Central memory CD8-positive, alpha-beta T cell (primary cell): ENCODE measurements at places on chromosomes 11 and 22.

- DNase-seq = no peak
Measured at GRCh38 chr11:2689651-2690575, 9.9 kb downstream of the KCNQ1OT1 start.

DNA sequence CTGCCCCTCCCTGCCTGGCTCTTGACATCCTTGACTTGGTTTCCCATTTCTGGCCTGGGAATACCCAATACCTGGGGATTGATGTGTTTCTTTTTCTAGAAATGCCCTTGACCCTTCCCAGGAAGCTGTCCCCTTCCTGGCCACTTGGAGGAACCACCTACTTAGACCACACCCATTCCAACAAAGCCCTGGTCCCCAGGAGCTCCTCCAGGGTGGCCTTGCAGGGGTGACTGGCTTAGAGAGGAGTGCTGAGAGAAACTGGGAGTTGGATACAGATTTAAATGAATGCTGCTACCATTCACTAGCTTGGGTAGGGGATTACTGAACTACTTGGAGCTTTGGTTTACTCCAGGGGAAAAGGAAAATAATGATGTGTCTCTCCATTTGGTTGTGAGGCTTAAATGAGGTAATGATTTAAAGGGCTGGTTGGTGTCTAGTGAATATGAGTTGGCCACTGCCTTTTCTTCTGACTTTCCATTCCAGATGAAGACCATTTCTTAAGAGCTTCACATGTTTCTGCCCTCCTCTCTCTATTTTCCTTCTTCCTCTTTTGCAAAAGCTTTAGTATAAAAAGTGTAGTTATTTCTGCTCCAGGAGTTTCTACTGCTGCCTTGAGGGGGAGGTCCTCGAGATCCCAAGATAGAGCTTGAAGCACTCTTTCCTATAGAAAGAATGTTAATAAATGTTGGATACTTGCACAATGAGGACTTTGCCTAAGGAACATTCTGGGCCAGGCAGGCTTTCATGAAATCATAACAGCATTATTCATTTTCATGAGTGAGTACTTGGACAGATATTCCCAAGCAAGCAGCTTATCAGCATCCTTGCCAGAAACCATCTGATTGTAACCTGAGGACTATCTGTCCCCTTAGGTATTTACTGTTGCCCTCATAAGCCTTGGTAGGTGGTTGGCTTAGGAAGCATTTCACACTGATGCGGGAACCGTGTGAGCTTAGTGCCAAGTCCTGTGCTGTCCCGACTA is 22.4 kb downstream of the PANX1 start:
- DNase-seq = no peak

GRCh38 chr11:23097891-23098290 is 237.6 kb upstream of the CCDC179 start:
- DNase-seq = no peak

- no peak for DNase-seq
Measured at GRCh38 chr11:131146827-131147490, 223.5 kb upstream of the NTM start.

- peak; percentile 69 for DNase-seq
Measured at GRCh38 chr11:69642913-69643632, 2.1 kb downstream of the CCND1 start.

- no peak for DNase-seq
Measured at GRCh38 chr22:27880778-27881394, 38.2 kb downstream of the PITPNB start.

GRCh38 chr11:19012636-19013035 is 47.9 kb downstream of the MRGPRX2 start:
- no peak for DNase-seq

DNA sequence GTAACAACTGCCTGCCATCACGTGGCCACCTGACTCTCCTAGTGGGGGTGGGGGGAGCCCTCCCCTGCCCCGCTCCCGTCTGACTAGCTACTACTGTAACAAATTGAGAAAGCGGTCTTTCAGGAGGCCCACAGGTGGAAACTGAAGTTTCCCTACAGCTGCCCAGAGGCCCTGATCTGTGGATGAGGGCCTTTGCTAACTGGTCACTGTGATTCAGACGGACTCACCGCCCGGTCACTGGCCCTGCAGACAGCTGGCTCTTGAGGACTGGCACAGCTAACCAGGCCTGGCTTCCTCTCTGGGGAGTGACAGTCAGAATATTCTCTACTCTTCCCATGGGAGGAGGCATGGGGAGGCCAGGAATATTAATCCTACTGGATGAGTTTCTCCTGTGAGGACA is 116.8 kb downstream of the ARHGAP8 start:
- DNase-seq = no peak

- no peak for DNase-seq
Measured at GRCh38 chr11:115132436-115133228, 371.6 kb downstream of the CADM1 start.

DNA sequence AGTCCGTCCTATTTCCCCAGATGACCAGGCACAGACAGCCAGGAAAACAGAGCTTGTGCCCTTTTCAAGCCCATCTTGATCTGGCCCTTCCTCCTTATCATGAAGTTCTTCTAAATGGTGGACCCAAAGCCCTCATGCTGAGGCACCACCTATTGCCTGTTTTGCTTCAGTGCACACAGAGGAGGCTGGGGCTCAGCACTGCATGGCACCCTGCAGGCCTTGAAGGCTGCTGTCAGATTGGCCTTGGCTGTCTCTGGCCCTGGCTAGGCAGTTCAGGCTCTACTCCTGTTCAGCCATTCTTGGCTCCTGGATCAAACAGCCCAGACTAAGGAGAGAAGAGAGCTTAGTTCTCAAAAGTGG is 49.2 kb downstream of the OTOG start:
- no peak for DNase-seq

DNA sequence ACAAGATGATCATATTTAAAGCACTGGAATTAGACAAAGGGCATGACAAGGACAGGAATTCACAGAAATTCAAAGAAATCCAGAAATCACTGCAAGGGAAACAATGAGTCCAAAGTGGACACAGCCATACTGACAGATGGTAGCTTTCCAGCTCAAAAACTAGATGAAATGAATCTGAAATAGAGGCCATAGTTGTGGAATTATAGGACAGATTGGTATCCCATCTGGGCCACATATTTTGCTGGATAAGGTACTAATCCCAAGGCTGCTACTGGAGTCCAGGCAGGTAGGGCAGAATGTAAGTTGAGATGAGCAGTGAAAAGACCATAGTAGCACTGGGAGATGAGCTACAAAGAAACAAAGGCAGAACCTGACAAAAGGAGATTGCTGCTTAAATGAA is 258.3 kb upstream of the ANO3 start:
- DNase-seq = no peak

GRCh38 chr22:46148816-46149511 is 1.4 kb upstream of the PPARA start:
- no peak for DNase-seq

DNA sequence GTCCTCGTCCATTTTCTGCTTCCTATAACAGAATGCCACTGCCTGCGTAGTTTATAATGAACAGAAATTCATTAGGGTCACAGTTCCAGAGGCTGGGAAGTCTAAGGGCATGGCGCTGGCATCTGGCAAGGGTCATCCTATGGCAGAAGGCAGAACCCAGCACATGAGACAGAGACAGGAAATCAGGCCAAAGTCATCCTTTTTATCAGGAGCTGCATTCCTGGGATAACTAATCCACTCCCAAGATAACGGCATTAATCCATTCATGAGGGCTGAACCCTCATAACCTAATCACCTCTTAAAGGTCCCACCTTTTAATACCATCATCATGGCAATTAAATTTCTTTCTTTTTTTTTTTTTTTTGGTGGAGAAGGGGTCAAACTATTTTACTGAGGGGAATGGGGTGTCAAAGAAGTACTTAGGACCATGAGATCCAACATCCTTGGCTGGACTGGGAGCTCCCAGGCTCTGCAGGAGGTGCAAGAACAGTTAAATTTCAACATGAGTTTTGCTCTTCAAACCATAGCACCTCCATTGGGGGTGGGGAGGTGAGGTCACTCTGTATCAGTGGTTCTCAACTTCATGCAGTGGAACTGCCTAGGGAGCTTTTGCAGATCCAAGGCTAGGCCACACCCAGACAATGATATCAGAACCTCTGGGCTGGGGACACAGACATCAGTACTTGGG is 4.4 kb downstream of the TMEM109 start:
- no peak for DNase-seq

GRCh38 chr11:108733479-108734116 is 68.7 kb downstream of the DDX10 start:
- DNase-seq = no peak

DNA sequence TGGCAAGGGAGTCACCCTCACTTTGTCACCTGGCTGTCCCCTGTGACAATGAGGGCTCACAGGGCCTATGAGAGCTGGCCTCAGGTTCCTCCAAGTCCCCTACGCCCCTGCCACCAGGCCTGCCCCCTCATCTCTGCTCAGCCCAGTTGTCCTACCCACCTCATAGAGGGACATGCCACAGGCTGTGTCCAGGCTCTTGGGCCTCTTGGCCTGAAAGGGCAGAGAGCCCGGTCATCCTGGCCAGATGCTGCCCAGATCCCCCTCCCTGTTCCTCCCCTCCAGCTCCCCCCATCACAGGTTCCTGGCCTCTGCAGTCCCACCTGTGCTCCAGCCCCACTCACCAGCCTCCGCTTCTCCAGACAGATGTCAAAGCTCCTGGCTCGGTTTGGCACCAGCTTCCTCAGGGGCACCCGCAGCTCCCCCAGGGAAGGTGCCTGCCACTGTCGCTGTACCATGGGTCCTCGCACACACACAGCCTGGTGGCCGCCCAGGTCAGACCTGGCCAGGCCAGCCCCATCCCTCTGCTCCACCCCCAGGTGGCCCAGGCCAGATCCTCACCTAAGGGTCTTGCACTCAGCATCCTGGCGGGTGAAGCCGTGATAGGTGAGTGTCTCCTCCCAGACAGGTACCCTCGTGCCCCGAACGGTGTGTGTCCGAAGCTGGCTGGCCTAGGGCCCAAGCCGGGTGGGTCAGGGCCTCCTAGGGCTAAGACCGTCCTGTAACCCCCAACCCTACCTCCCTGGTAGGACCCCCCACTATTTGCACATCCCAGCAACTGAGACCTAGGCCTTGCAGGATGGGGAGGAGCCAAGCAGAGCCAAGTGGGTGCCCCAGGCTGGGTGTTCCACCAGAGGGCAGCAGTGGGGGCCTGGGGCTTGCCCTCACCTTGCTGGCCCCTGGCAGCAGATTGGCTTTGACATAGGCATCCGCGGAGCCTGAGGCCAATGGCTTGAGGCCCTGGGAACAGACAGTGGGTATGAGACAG is 8.3 kb downstream of the NDUFV1 start:
- DNase-seq = no peak

GRCh38 chr11:72780296-72781062 is 13.4 kb downstream of the STARD10 start:
- DNase-seq = no peak

GRCh38 chr11:68988491-68988890 is 7.7 kb upstream of the MRGPRD start:
- DNase-seq = no peak

DNA sequence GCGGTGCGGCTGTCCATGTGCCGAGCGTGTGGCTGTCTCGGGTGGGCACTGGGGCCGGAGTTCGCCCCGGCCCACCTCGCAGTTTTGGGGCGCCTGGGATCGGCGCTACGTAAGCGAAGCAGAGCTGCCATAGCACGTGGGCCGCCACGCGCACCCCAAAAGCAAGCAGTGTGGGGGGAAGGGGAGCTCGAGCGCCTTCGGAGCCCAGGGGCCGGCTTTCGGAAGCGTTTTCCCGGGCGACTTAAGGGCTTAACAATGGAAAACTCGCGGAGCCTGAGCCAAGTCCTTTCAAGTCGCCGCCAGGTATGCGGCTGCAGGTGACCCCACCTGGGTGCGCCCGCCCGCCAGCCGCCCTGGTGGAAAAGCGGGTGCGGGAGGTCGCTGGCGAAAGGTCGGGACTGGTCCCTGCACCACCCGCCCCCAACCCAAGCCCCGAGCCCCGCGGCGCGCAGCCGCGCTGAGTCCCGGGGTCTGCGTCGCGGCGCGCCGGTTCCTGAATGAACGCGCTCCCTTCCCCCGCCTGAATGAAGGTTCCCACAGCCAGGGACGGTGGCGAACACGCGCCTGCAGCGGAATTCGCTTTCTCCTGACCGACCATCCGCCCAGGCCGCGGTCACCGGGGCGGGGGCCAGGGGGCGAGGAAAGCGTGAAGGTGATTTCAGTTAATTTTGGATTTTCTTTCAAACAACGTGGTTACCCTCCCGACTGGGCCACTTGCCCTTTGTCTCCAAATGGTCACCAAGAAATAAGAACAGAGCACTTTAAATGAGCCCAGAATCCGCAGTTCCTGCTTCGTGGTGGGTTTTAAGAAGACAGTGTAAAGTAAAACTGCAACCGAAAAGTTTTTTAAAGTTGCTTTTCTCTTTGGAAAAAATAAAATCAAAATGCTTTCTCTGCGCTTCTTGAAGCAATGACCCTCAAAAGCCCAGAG is 2.8 kb upstream of the CCND1 start:
- no peak for DNase-seq

DNA sequence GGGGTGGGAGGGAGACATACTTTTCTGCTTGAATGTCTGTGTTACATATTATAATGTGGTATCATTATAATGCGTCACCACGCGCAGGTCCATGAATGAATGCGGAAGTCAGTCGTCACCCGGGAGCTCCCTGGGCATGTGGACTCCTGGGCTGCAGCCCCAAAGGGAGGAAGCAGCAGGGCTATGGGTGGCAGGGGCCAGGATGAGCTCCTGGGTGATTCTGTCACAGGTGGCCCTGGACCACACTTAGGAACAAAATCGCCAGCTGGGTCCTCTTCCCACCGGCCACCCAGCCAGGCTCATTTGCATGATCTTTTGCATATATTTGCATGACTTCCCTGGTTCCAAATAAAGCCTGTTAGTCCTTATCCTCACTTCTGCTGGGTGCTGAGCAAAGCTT is 51.2 kb downstream of the KCNJ4 start:
- DNase-seq = no peak

DNA sequence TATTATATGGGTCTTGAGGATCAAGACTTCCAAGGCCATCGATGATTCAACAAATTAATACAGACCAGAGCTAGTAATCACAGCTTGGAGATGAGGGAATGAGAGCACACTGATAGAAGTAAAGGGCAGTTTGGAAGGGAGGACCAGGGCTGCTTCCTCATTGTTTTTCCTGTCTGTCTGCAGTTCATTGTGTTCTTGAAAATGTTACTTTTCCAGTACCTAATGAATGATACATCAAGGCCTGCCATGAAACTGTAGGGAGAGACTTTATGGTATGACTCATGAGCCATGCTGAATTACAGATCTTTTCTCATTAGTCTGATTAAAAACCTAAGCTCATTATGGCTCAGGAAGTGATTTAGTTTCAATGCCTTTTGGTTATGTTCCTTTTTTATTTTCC is 855.6 kb downstream of the KCNA4 start:
- no peak for DNase-seq
